Astrocyte of the cerebellum (primary cell): ENCODE measurements at places on chromosomes 4 and X.

DNA sequence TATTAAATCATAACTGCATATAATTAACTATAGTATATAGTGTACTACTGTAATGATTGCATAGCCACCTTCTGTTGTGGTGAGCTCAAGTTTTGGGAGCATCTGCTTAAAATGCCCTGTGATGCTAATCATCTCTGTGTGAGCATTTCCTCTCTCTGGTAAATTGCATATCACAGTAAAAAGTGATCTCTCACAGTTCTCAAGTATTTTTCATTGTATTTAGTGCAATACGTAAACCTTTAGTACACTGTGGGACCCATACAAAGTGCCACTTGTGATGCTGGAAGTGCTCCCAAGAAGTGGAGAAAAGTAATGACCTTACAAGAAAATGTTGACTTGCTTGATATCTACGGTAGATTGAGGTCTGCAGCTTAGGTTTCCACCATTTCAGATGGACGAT lies 82.0 kb downstream of the WWC2 start:
- DNase-seq, result no peak

DNA sequence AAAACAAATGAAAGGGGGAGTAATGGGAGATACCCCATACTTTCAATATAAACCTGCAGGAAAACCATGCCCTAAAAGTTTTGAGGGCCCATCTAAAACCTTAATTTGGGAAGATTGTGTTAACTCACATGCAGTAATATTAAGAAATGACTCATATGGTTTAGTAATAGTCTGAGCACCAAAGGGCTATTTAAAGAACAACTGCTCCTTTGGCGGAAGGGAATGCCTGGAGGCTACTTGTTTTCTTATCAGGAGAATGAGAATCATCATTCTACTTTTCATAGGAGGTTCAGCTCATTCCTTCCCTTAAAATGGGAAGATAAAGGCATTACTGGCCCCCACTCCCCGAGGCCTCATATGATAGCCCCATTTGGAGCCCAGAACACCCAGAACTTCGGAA lies 47.6 kb downstream of the SPIN3 start:
- DNase-seq, result no peak

GRCh38 chr4:2817701-2818350 lies 24.9 kb downstream of the SH3BP2 start:
- no peak for DNase-seq

GRCh38 chr4:99624141-99624719 lies 33.4 kb downstream of the C4orf54 start:
- no peak for DNase-seq

GRCh38 chr4:76449362-76449767 lies 14.3 kb downstream of the SHROOM3 start:
- DNase-seq, result peak; percentile 67

- DNase-seq, result peak; percentile 49
Measured at GRCh38 chrX:16462912-16463311, 187.0 kb upstream of the S100G start.

DNA sequence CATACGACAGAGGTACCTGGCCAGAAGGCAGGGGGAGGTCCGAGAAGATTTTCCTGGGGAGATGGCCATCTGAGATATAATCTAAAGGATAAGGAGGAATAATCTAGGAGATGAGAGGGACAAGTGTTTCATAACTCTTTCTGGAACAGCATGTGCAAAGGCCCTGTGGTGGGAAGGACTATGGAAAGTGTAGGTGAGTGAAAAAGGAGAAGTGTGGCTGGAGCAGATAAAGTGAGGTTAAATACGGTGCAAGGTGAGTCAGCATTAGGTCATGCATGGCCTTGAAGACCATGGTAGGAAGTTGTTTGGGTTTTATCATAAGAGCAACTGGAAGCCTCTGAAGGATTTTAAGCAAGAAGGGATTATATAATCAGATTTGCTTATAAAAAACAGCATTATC lies 34.6 kb upstream of the MTM1 start:
- no peak for DNase-seq

DNA sequence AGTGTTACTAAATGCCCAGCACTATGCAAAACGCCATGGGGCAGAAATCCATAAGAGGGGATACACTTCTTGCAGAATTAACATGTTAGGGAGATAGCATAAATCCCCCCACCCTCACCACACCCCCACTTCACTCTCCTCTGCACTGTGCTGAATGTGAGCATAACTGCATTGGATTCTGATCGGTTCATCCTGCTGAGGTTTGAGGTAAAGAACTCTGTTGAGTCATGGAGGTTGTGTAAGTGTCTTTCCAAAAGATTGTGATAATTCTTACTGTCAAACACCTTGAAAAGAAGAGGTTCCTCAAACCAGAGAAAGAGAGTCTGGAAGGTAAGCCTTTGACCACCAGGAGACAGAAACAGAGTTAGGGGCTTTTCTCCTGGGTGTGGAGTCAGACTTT lies 43.6 kb downstream of the RBM47 start:
- DNase-seq, result no peak

DNA sequence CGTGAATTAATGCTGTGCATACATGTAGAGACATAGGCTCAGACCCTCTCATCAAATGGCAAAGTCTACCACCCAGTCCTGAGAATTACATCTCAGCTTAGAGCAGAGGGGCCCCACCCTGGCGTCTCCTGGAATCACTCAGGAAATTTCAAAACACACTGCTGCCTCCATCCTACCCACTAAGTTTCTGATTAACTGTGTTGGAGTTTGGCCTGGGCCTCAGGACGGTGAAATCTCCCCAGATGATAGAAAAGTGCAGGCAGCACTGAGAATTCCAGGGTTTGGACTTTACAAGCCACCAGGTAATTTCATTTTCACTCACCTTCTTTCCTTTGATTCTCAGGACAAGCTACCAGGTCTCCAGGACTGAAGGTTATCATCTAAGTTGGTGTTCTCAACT lies 3.3 kb upstream of the FAM9C start:
- no peak for DNase-seq

- no peak for DNase-seq
Measured at GRCh38 chr4:54695788-54696187, 38.0 kb downstream of the KIT start.

DNA sequence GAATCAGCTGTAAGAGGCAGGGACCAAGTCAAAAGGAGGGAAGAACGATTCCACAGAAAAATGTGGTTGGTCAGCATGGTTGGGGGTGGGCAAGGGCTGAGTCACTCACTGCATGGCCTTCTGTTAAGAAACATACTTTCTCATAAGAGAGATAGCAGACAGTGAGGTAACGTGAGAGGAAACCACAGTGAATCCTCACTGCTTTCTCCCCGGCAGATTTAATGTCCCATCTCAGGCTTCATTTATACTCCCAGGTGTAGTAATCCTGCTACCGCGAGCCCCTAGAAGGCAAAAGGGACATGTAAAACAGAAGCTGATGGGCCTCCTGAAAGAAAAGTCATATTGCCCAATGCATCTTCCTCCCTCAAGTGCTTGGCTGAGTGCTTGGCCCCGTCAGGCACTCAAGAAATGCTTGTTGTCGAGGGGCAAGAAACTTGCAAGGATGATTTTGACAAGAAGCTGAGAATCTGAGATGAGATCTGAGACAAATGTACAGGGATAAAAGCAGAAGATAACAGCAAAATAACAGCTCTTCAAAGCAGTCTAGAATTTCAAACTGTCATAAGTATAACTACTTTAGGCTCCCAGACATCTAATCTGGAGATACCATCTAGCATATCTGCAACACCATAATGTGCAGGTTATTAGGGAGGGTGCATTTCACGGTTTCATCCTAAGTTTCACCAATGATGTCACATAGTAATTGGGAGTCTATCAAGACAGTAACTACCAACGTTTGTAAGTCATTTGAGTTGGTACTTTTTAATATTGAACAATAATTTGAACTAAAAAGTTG lies 40.2 kb downstream of the SH3KBP1 start:
- peak; percentile 56 for DNase-seq

DNA sequence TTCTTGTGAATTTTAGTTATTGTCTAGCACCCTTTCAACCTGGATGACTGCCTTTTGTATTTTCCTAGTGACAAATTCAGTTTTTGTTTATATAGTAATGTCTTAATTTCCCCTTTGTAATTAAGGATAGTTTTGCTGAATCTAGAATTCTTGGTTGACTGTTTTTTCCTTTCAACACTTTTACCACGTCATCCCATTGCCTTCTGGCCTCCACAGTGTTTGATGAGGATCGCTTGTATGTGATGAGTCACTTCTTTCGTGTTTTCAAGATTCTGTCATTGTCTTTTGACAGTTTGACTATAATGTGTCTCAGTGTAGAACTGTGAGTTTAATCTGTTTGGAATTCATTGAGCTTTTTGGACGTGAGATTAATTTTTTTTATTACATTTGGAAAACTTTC lies 30.1 kb downstream of the KDM6A start:
- DNase-seq, result peak; percentile 4

DNA sequence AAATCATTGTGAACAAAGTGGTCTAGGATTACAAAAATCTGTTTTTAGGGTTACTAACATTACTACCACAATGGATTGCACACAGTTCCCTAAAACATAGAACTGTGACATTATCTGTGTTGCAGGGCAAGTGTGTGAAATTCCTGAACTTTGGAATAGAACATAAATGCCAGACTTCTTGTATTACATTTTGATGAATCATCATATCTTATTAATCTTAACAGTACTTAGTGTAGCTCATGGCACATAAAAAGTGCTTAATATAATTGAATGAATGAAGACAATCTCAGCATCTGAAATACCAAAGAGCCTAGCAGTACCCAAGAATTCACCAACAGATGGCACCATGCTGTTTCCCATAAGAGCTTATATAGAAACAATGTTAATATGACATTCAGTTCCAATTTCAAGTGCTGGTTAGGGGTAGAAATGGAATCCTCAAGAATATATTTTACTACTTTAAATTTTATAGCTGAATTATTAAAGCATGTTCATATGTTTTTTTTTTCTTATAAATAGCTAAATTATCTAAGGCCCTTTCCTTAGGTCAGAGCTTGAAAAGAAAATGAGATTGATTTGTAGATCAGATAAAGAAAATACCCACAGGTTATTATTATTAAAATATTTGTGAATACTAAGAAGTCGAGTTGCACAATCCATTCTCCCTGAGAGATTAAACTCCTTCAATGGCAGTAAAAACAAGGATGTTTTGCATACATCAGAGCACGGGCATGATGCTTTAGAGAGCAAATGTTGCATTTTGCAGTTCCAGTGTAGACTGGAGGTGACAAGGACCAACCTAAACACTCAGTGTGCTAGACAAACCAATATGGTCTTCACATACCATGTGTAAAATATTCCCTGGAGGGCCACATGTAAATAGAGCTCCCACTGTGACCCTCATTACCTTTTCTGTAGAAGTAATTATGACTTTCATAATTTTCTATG lies 25.7 kb upstream of the SHISA3 start:
- peak; percentile 60 for DNase-seq

GRCh38 chrX:103941201-103941975 lies 21.0 kb upstream of the TMSB15B start:
- DNase-seq, result peak; percentile 23

GRCh38 chrX:117274965-117275364 lies 812.2 kb upstream of the CT83 start:
- DNase-seq, result no peak

GRCh38 chrX:150482537-150483206 lies 85.7 kb upstream of the MTM1 start:
- DNase-seq, result peak; percentile 22

DNA sequence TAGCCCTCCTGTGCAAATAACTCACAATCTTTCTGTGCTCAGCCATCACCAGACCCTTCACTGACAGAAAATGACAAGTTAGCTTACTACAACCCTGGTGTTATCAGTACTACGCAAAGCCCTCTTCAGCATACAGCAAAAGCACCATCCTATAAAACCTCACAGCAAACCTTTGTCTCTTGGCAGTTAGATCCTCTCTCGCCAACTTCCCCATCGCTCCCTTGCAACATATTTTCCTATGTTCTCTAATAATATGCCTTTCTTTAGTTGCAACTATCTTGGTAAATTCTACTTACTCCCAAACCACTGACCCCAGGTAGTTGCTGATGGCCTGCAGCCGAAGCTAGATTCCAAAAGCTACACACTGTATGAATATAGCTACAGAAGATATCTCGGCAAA lies 856.9 kb upstream of the FRG1 start:
- no peak for DNase-seq

- DNase-seq, result peak; percentile 2
Measured at GRCh38 chrX:47831788-47832187, 4.9 kb upstream of the ZNF81 start.

DNA sequence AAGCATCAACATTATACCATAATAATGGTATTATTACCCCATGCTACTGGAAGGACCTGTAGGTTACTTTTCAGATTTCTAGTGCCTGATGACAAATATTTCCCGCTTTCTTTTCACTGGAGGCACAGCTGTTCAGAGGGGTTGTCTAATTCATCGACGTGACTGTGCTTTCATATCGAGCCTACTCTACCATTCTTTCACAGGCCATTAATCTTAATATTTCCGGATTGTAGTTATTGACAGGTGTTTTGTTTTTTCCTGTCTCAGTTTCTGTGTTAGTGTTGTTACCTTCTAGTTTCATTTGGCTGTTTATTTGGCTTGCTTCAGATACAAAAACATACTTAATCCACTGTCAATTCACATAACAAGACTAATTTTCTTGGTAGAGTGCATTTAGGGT lies 330.9 kb downstream of the SPOCK3 start:
- no peak for DNase-seq

DNA sequence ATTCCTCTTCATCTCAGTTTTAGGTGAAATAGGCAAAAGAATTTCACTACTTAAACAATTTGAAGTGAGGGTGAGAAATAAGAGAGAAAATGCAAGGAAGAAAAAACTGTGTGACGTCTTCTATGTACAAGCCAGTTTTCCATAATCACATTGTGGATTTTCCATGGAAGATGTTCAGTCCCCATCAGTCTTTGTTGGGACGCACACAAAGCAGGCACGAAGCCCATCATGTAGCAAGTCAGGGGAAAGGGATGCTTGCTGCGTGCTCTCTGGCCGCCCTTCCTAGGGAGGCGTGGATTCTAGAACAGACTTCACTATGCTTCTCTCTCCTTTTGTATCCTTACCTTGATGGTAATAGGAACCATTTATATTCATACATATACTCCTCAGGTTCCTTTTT lies 54.7 kb downstream of the RBPJ start:
- DNase-seq, result no peak

- DNase-seq, result no peak
Measured at GRCh38 chr4:89898304-89898716, 3.7 kb downstream of the MMRN1 start.

DNA sequence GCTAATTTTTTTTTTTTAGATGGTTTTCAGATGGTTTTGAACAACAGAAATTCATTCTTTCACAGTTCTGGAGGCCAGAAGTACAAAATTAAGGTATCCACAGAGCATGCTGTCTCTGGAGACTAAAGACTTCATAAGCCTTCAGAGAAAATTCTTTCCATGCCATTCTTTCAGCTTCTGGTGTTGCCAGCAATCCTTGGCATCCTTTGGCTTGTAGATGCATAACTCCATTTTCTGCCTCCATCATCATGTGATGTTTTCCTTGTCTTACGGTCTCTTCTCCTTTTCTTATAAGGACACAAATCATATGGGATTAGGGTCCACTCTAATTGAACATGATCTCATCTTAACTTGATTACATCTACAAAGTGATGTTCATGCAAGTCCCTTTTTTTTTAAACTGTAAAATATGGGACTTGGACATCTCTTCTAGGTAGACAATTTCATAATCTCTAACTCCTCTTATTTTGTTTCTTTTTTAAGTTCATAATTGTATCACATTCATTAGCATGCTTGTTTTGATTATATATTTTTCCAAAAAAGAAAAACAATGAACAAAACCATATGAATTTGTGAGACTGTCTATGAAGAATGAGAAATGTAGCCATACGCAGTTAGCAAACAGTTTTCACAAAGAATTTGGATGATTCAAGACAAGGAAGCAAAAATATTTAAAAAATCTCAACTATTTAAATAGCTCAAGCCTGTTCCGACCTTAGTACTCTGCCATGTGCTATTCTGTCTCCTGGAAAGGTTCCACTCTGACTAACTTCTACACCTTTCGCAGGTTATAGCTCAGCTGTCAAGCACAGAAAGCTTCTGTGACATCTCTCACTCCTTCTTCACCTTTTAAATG lies 53.1 kb upstream of the GIMD1 start:
- no peak for DNase-seq
